ENCODE measurements at places on chromosomes 11 and 22.

DNA sequence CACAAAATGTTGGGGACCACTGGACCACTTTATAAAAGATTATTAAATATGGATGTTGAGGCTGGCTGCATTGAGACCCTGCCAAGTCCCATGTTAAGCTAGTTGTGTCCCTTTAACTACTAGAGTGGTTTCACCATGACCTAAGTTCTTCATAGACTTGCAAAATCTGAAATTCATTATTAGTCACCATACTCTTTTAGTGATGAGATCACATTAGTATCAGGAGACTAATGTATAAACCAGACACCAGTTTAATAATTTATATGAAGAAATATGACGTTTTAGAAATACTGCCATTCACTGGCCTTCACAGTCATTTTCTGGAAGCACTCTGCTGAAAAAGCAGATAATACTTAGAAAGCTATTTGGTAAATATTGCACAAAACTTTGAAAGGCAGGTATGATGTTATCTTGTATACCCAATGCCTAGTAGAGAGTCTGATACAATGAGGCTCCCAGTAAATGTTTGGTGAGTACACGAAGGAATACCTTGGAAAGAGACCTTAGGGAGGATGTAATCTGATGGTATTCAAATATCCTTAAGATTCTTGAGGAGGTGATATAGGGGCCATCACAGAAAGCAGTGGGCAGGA, 728.2 kb upstream of the ANO5 start:
- DNase-seq: no peak

DNA sequence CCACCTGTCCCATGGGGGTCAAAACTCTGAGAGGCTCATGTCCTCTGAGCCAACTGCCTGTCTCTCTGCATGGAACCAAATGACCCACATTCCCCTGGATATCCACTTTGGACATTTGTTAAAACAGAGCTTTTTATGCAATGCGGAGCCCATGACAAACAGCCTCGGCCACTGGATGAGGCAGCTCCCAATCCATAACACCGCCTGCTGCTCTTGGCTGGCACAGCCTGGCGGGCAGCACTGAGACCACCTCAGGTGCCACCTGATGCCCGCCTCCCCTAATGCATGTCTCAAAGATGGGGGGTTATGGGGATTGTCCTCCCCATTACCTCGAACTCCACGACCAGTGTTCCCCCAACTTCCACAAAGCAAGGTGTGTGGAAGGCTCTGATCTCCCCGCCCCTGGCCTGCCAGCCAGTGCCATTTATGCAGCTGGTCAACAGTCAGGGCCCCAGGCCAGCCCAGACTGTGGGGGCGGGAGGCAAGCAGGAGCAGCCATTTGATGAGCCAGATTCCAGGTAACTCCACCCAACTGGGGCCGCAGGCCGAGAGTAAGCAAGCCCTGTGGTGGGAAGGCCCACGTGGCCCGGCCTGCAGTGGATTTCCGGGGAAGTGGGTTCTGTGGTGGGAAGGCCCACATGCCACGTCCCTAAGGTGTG, 84.2 kb downstream of the PHF21B start:
- DNase-seq: no peak

DNA sequence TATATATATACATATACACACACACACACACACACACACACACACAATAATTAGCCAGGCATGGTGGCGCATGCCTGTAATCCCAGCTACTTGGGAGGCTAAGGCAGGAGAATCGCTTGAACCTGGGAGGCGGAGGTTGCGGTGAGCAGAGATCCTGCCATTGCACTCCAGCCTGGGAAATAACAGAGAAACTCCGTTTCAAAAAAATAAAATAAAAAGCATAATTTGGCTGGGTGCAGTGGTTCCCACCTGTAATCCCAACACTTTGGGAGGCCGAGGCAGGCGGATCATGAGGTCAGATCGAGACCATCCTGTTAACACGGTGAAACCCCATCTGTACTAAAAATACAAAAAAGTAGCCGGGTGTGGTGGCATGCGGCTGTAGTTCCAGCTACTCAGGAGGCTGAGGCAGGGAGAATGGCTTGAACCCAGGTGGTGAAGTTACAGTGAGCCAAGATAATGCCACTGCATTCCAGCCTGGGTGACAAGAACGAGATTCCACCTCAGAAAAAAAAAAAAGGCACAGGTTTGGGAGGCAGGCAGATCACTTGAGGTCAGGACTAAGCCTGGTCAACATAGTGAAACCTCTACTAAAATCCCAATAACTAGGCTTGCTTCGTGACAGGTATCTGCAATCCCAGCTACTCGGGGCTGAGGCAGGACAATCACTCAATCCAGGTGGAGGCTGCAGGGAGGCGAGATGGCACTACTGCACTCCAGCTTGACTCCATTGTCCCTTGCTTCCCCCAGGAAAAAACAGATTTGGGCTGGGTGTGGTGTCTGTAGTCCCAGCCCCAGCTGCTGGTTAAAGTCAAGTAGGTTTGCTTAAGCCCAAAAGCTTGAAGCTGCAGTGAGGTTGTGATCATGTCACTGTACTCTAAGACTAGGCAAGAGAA, 11.8 kb upstream of the WDR74 start:
- no peak for DNase-seq

GRCh38 chr11:87447606-87448005, 409.9 kb downstream of the TMEM135 start:
- DNase-seq: no peak

DNA sequence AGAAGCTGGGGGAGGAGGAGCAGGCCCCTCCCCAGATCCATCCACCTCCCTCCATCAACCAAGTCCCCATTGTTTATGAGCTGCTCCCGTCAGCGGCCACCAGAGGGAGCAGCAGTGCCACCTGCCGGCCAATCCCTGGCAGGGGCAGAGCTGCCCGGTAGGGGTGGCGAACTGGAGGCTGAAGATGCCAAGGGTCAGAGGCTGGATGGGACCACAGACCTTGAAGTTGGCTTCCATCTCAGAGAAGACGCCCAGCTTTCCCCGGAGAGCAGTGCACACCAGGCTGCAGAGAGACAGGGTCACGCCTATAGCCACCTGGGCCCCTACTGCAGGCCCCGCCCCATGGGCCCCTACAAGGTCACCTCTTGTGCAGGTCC, 3.6 kb downstream of the FIBP start:
- DNase-seq: no peak

GRCh38 chr11:18144243-18144642, 11.9 kb downstream of the MRGPRX3 start:
- DNase-seq: no peak

All from renal pelvis (tissue), 12 donors.